ENCODE measurements at places on chromosomes 2 and 18.

DNA sequence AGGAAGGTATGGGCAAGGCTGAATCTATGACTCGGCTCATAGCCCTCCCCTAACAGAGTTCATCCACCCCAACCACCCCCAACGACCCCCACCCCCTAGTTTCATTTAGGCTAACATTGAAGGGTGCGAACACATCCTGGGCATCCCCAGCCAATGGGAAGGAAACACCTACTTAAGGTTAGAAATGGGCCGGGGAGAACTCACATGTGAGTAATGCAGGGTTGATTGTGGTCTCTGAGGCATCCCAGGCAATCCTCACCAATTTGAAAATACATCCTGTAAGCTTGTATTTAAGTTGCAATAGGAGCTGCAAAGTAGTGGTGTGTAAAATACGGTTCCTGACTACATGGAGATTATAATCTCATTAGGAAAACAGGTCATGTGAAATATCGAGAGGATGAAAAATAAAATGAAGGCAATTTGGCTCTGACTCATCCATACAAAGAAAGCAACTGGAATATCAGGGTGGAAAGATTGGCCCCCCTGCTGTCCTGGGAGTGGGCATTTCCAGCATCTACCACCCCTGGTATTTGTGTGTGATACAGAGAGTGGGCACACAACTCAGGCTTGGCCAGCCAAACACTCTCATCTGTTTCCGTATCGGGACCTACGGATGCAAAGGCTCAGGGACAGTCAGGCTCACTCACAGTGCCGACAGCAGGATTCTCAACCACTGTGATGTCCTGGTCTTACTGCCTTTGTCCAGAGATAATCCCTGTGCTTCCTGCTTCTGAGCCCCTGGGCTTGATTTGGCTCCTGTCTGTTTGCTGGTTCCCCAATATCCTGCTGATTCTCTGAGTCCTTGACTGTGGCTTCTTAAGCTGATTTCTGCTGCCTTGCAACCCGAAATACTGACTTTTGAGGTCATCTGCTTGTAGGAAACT is 90.0 kb upstream of the NCKAP5 start:
- peak; percentile 43 for DNase-seq

DNA sequence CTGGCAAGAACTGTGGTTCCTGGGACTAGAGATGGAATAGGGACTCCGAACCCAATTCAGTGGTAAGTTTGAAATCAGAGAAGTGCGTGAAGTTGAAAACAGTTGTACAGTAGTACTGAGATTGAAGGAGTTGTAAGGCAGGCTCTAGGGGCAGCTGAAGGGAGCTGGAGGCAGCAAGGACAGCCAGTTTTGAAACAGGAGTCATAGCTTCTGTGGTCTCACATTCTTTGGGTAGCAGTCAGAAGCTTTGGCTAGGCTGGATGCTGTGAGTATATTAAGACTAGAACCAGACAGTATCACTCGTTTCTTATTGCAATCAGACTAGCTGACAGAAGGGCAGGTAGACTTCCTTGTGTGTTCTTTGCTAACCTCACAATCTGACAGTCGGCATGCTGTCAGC is 64.5 kb upstream of the ADAM23 start:
- no peak for DNase-seq

- DNase-seq, result no peak
These were observed 641.5 kb upstream of the SETBP1 start for GRCh38 chr18:44039216-44039615.

- no peak for DNase-seq
These were observed 771.2 kb upstream of the LINC00305 start for GRCh38 chr18:64919971-64920570.

DNA sequence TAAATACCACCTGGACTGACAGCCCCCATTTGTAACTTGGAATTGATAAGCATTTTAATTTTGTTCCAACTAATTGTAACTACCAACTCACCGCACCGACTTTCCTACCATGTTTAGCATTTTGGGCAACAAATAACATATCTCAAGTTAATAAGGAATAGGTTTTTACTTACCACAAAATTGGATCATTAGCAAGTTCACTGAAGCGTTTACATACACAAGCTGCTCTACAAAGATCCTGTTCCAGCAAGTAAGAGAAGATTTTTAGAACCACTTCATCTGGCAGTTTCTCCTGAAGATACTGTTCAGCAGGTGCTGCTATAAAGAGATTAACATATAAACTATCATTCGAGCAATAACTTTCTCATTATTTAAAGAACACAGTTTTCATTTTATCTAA is 55.7 kb downstream of the MSH6 start:
- DNase-seq, result no peak
